ENCODE measurements at places on chromosomes 7 and 10.

- DNase-seq, result no peak
Observed at GRCh38 chr10:120988751-120989150, 137.6 kb downstream of the WDR11 start.

DNA sequence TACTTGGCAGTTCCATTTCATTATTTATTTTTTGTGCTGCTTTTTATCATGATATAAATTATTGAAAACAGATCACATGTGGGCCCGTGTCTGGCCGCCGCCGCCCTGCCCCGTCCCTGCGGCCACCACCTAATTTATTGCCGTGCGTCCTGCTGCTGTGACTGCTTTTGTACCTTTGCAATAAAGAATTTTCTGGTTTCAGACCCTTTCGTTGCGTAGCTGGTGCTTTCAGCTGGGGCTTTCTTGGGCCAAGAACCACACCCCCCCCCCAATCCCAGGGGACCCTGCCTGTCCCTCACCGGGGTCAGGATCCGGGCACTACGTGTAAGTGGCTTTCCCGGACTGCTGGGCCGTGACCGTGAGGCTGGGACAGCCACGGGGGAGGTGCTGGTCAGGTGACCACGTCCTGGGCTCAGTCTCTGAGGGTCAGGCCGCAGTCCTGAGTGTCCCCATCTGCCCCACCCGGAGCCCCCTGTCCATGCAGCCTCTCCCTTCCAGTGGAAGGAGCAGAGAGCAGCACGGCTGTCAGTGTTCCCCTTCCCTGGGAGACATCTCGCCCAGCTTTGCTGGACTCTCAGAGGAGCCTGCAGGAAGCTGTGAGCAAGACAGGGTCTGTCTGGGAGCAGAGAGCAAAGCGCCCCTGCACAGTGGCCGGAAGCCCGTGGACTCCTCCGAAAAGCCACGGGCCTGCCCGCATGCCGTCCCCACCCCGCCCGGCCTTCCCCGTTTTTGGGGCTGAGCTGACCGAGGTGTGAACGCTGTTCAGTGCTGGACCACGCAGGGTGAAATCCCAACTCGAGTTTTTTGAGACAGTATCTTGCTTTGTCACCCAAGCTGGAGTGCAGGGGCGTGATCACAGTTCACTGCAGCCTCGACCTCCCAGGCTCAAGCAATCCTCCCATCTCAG, 12.6 kb downstream of the MAFK start:
- no peak for DNase-seq

GRCh38 chr7:46072722-46073121, 151.7 kb upstream of the IGFBP3 start:
- no peak for DNase-seq

DNA sequence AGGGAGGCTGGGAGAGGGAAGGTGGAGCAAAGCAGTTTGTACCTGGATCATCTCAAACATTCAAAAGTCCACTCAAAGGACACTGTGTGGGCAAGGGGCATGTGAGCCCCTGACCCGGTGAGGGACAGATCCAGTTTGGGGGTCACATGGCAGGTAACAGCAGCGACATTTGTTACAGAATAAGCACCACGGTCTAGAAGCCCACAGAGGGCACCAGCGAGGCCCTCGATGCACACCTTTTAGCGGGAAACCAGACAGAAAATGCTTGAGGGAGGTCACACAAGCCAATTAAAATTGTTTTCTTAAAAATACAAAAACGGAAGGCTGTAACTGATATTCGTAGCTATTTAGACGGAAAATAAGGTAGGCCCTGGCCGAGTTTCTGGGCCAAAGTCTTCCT, 144.4 kb downstream of the ZMYND11 start:
- DNase-seq, result no peak

DNA sequence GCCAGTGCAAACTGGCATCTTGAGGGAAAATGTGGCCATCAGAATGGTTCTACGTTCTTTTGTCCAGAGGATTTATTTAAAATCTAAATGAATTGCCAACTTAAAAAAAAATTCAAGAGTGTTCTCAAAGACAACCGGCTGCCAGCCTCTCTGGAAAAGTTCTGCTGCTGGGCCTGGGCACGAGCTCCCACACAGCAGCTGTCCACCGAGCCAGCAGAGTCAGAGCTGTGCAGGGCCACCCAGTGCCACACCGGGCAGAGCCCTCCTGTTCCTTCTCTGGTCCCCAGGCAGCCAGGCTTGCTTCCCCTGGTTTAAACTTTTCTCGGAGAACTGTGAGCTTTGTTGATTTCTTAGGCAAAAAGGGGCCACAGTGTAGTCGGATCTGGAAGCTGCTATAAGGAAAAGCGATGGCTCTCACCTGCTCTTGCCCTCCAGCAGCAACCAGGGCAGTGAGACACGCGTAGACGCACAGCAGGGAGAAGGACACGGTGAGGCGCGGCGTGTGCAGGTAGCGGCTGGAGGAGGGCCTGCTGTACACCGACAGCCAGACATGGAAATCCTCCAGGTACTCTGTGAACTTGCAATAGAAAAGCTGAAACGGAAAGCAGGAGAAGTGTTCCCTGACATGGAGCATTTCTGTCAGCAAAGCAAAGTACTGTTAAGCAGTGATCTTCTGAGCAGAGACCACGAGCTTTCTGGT, 111.6 kb downstream of the PKD1L1 start:
- no peak for DNase-seq

GRCh38 chr7:11726794-11727155, 105.2 kb downstream of the THSD7A start:
- no peak for DNase-seq

- no peak for DNase-seq
Observed at GRCh38 chr10:30057421-30057841, 2.0 kb downstream of the JCAD start.

- no peak for DNase-seq
Observed at GRCh38 chr10:95214369-95214768, 20.3 kb downstream of the ACSM6 start.

GRCh38 chr7:56287429-56288138, 171.4 kb upstream of the NUPR2 start:
- DNase-seq, result no peak

DNA sequence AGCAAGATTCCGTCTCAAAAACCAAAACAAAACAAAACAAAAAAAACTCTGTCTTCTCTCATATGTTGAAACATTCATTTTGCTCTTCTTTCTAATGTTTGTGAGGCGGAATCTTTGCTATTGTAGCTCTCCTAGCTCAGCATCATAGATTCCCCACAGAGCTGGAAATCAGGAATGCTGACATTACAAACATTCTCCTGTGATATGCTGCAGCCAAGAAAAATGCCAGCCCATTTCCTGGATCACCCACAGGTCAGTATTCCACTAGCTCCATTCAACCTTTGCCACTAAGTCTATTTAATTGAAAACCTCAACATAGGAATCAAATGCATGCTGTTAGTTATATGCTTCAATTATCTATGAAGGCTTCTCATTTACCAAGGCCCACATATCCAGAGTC, 186.3 kb downstream of the IPMK start:
- no peak for DNase-seq

DNA sequence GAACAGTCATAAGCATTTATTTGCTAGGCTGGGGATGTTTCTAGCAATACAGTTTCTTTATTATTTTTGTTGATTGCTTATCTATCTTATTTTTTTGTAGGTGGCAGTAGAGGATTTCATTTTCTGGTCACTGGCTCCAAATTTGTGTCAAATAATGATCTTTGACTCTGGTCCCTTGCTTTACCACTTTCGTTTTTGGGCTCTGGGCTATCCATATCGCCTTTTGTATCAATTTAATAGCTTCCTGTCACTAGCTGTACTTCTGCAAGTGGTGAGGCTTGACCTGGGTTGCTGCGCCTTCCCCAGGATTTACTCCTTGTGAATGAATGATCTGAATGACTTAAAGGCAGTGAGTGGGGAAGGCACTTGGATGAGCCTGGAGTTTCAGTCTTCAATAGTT, 48.4 kb downstream of the MDFIC start:
- peak; percentile 32 for DNase-seq

DNA sequence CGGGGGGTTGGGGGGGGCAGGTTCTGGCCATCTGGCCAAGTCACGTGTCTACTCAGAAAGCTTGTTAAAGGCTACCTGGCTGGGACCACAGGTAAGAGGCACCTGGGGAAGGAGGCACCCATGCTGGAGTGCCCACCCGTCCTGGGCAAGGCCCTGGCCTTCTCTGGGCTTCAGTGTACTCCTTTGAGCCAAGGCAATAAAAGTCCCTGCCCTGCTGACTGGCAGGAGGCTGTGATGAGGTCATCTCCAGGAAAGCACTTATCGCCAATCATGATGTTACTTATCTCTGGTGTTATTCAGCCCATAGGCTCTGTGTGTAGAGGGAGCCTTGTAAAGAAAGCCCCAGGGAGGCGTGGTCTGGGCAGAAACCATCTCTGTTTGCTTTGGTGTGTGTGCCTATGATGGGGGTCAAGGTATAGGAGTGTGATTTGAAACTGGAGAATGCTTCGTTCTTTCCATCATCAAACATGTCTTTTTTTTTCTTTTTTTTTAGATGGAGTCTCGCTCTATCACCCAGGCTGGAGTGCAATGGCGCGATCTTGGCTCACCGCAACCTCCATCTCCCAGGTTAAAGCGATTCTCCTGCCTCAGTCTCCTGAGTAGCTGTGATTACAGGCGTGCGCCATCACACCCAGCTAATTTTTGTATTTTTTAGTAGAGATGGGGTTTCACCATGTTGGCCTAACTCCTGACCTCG, 2.5 kb upstream of the CLDN4 start:
- DNase-seq, result peak; percentile 28

- no peak for DNase-seq
Observed at GRCh38 chr7:131608116-131608500, 51.7 kb upstream of the PODXL start.

- DNase-seq, result no peak
Observed at GRCh38 chr7:76326646-76327233, 24.3 kb downstream of the HSPB1 start.

GRCh38 chr7:30816645-30817370, 45.6 kb downstream of the MINDY4 start:
- DNase-seq, result no peak

- peak; percentile 47 for DNase-seq
Observed at GRCh38 chr7:148838905-148839304, 45.2 kb downstream of the EZH2 start.

DNA sequence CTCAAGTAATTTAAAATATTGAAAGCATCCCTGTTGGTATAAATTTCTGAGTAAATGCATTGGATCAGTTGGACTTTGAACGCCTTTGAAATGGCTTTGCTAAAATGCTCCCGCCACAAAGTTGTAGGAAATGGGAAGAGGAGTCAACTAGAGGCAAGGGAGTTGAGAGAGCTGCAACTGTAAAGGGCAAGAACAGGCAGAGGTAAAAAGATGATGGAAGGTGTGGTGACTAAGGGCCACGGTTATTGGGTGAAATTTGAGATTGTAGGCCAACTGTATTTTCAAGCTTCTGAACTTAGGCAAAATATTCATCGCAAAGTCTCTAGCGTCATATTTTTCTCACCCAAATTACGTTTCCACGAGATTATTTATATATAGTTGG, 595 bp upstream of the SUMF2 start:
- no peak for DNase-seq
